ENCODE measurements at places on chromosomes 4 and X. TPM values are rescaled to one million over a fixed set of nuclear protein-coding genes. Genes with fewer than 3 reads are reported as not detected.

GRCh38 chr4:105075045-105075444, 71.6 kb upstream of the TET2 start:
- DNase-seq, result no peak

DNA sequence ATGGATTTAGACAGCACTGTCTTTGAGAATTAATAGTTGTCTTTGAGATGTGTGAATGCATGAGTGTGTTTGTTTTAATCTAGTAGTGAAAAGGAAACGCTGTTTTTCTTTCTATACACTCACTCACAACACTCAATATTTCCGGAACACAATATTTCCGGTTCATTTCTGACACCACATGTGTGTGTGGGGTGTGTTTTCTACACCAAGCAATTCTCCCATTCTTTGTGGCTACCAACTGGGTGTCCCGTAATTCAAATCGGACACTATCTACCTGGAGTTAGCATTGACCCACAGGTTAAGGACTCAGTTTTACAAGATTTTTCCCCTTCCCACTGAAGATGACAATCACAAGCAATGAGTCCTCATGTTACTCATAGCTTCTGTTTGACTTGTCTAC, 113.9 kb downstream of the SNCA start:
- DNase-seq, result no peak

DNA sequence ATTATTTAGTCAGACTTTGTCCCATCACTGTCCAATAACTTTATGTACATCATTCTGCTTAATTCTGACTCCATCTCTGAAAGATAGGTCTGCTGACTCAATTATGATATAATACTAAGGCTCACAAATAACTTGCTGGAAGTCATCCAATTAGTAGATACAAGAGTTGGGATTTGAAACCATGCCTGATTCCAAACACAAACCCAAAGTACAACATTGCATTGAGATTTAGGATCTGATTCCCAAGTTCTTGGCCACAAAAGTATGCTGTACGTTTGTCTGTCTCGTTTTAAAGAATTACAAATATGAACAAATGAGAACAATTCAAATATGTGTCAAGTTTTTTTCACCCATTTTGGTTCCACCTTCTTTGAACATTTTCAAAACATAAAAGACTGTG, 108.8 kb downstream of the AMELX start:
- DNase-seq, result no peak

DNA sequence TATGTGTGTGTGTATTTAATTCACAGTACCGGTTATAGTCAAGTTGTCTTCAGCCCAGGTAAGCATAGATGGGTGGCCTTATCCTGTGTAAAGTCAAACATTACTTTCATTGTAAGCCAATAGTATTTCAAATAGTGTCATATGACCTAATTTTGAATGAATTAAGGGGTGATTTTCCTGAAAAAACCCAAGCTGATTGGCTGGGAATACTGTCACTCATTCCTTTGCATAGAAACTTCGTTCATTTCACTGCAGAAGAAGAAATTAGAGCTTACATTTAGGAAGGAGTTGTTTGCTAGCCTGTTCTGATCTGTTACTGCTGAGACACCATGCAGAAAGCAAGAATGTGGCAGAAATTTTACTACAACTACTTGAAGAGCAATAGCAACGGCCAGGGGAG, 45.4 kb downstream of the SMARCAD1 start:
- DNase-seq, result no peak

DNA sequence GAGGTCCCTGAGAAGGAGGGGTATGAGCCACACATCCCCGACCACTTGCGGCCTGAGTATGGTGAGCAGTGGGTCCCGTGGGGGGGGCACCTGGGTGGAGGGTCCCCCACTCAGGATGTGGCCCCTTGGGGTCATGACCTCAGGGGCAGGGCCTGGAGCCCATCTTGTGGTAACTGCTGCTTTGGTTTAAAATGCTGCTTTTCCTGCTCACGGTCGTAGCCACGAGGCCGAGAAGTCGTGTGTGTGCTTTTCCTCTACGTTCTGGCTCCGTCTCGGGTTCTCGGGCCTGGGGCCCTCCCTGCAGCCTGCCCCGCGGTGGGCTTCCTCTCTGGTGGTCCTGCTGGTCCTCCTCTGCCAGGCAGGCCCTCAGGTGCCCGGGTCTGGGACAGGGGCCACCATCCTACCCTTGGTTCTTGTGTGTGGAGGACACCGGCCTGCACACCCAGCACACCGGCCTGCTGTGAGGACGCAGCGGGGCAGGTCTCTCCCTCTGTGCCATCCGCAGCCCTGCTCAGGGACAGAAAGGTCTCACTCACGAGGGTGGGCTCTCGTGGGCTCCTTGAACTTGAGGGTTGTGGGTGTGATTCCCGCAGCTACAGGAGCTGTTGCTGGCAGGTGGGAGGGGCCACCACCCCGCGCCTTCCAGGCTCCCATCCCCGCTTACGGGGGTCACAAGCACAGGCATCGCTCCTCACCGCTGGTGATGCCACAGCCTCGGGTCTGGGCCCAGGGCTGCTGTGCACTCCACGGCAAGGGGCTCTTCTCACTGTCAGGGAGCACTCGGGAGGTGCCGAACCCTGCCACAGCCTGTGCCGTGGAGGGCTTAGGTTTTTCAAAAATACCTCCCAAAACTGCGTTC, 19.6 kb downstream of the UVSSA start:
- DNase-seq, result peak; percentile 31

DNA sequence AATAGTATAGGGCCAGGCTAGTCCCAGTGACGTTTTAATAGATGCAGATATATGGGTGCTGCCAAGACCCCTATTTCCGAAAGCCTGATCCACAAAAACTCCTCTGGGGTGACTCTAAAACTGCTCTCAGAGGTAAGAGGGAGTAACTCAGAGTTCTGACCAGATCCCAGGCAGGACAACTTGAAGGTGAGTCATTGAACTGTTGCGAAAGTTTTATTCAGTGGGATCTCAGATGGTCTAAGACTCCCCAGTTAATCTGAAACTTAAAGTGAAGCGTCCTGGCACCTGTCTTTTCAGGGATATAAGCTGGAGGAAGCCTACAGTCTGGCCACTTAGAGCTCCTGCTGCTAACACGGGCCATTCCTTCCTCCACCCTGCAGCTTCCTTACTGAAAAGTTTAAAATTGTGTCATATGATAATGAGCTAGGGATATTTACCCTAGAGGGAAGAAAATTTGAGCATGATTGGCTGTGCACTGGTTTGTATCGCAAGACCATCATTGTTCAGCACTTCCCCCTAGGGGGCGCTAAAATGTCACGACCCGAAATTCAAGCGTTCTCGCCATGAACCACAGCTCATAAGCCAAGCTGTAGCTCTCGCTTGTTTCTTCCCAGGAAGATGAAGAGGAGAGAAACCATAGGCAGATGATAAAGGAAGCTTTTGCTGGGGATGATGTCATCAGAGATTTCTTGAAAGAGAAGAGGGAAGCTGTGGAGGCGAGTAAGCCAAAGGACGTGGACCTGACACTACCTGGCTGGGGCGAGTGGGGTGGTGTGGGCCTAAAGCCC, 19.5 kb downstream of the UTP14A start:
- peak; percentile 53 for DNase-seq

DNA sequence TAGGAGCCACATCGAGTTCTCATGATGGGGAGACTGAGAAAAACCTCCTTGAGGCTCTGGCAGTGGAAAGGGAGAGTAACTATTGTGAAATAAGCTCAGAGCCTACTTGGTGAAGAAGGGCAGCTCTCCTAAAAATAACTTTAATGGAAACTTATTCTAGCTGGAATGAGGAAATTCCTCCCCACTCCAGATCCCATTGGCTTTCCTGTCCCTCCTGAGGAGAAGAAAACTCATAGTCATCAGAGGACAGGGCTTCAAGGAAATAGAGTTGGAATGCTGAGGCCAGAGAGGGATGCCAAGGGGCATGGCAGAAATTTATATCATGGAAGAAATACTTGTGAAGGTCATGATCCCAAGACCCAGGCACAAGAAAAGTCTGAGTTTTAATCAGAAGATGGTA, 70.7 kb upstream of the TAPT1 start:
- no peak for DNase-seq

GRCh38 chrX:54560411-54560810, 30.4 kb downstream of the GNL3L start:
- no peak for DNase-seq

DNA sequence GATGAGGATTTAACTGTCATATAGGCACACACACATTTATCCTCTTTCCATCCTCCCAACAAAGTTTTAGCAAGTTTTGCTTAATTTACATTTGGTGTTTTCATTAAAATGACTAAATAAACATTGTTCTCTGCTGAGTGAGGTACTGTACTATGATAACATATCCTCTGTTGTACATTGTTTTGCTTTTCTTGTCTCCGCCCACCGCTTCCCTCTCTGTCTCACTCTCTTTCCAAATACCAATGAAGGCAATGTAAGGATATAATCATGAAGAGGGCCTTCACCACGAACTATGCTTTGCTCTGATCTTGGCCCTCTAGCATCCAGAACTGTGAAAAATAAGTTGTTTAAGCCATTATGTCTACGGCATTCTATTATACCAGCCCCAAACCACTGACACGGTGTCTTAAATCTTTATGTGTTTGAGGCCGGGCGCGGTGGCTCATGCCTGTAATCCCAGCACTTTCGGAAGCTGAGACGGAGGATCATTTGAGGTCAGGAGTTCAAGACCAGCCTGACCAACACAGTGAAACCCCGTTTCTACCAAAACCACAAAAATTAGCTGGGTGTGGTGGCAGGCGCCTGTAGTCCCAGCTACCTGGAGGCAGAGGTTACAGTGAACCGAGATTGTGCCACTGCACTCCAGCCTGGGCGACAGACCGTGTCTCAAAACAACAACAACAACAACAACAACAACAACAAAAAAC, 65.3 kb downstream of the HPRT1 start:
- no peak for DNase-seq

GRCh38 chr4:73208376-73208775, 50.2 kb downstream of the ANKRD17 start:
- no peak for DNase-seq

DNA sequence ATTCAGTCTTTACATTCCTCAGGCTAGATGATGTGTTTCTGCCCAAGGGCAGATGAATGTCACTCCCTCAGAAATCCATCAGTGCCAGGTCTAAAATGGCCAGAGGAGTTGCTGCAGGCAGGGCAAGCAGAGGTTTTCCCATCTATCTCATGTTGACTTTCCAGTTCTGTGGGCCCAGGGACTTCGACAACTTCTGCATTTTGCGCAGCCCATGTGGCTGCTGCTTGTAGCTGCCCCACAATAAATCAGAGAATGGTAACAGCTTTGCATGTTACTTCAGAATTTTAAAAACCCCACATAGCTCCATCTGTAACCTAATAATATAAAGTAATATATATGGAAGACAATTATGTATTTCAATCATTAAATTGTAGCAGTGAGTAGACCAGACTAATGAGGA, 1367.7 kb upstream of the AGA start:
- no peak for DNase-seq

GPR119 gene
- not detected for total RNA-seq

FRG2 gene
- not detected for total RNA-seq

SH2D1A gene
- total RNA-seq, result not detected

GPC3 gene
- 6.7 TPM for total RNA-seq
